ENCODE measurements at places on chromosomes 3 and 15.

DNA sequence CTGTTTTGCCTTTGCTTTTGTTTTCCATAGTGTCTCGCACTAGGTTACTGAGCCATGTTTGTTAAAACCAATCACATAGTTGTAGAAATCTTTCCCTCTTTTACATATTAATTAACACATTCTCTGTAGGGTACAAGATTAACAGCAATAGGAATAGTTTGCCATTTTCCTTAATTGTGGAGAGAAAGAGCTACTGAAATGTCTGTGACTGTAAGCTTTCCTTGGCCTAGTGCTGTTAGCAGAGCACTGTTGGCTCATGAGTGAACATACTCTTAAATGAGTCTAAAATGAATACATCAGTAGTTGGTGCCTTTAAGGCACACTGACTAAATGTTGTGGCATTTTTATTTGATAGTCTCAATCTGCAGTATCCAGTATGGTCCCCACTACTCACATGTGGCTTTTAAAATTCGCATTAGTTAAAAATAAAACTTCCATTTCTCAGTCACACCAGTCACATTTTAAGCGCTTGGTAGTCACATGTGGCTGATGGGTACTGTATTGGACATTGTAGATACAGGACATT, 28.2 kb downstream of the CHD2 start:
- no peak for DNase-seq

DNA sequence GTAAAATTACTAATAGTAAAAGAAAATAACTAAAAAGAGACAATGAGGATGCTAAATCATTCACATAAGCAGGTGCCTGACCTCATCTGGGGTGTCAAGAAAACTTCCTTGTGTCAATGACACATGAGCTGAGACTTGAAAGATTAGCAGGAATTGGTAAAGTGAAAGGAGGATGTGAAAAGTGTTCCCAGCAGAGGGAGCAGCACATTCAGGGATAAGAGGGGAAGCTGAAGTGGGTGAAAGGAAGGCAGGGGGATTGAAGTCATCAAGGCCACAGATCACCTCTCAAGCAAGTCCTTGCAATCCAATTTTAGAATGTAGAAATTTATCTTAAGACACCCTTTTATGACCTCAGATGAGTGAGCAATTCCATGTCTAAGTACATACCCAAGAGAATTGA, 60.2 kb upstream of the ACP3 start:
- DNase-seq: peak; percentile 79

- peak; percentile 54 for DNase-seq
These were observed 115.4 kb upstream of the C15orf61 start for GRCh38 chr15:67405208-67406191.

DNA sequence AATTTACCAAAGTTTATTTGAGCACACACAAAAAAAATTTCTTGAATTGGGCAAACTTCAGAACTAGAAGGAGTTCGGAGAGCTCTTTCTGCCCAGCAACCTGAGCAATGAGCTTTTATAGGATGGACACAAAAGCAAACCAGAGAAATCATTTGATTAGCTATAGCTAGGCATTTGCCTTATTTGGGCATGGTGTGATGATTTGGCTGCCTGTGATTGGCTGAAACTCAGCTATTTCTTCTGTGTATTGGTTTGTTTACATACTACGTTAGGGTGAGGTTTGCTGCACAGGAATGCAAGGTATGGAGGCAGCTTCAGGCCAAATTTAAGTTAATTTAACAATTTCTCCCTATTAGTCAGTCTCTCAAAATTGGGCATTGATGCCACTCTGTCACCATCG, 65.1 kb downstream of the NEK11 start:
- no peak for DNase-seq

- no peak for DNase-seq
These were observed 239.3 kb upstream of the UBE2E1 start for GRCh38 chr3:23566499-23566898.

DNA sequence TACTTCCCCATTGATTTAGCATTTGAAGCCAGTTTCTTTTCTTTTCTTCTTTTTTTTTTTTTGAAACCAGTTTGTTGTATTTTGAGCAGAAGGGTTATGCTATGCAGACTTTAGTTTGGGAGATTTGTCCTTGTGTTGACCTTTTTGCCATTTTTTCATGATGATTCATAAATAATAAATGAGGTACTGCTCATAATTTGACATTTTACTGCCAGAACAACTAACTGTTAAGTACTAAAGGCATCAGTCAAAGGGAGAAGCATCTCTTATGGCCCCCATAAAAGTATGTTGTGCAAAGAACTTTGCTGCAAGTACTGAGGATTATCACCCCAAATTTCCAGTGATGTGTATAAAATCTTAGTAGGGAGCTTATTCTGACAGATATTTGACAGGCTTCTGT, 1.7 kb upstream of the GPR87 start:
- peak; percentile 44 for DNase-seq

- DNase-seq: no peak
These were observed 1288.3 kb downstream of the NSUN3 start for GRCh38 chr3:95351158-95351557.

- DNase-seq: no peak
These were observed 40.3 kb downstream of the USP50 start for GRCh38 chr15:50506121-50506520.

GRCh38 chr15:85504749-85505676, 124.6 kb downstream of the AKAP13 start:
- DNase-seq: peak; percentile 85

- peak; percentile 39 for DNase-seq
These were observed 247.7 kb upstream of the CDIN1 start for GRCh38 chr15:36331531-36332275.

- DNase-seq: no peak
These were observed 6.4 kb downstream of the SUCNR1 start for GRCh38 chr3:151879679-151880415.

DNA sequence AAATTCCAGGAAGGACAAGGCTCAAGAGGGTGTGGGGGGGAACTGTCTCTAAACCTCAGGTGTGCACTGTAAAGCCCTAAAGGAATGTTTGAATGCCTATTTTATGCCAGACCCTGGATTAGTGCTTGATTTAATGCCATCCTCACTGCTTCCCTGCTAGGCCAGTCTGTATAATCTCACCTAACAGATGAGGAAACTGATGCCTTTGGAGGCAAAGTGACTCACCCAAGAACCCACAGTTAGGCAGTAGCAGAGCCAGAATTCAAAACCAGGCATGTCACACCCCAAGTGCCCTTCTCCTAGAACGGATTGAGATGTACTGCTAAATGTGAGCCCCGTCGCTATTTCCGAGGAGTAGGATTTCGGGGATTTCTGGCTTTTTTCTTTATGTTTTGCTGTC, 7.8 kb downstream of the CAMK1 start:
- DNase-seq: no peak

- peak; percentile 40 for DNase-seq
These were observed 132.7 kb downstream of the CD47 start for GRCh38 chr3:107958146-107958545.

- peak; percentile 76 for DNase-seq
These were observed 10.8 kb downstream of the EIF2AK4 start for GRCh38 chr15:39944726-39945125.

DNA sequence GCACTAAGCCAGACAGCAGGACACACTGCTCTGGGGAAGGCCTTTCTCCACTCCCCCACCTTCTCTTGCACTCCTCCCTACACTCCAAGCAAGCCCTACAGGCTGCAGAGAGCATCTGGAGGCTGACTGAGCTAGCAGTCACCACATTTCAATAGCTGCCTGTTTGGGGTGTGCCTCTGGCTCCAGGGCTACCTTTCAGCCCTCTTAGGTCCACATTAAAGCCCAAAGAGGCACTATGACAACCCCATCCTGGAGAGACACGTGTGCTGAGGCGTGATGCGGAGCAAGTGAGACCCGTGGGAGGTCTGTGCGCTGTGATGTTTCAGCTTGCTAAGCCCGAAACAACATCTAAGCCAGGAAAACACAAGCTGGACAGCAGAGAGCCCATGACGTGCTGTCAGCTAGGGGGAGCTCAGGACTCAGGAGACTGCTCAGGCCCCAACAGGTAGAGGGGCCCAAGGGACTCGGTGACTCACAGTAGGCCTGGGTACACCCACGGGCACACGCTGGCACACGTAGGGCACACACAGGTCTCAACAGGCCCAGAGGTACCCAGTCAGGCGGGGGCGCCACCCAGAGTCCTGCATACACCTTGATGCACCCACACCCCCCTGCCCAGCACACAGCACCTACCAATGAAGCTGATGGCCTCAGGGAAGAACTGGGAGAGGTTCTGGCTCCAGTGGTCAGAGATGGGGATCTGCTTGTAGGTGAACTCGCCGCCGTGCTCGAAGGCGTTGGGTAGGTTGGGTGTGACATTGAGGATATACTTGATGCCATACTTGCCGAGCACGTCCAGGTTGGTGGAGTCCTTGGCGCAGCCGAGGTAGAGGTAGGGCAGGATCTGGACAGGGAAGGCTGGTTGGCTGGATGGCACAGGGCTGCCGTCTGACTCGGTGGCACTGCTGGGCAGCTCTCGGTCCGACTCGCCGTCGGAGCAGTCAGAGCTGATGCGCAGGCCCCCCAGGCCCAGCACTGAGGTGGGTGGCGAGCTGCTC, 2.8 kb downstream of the DUSP7 start:
- peak; percentile 33 for DNase-seq

- peak; percentile 70 for DNase-seq
These were observed 479.6 kb upstream of the ALCAM start for GRCh38 chr3:104887069-104887468.

DNA sequence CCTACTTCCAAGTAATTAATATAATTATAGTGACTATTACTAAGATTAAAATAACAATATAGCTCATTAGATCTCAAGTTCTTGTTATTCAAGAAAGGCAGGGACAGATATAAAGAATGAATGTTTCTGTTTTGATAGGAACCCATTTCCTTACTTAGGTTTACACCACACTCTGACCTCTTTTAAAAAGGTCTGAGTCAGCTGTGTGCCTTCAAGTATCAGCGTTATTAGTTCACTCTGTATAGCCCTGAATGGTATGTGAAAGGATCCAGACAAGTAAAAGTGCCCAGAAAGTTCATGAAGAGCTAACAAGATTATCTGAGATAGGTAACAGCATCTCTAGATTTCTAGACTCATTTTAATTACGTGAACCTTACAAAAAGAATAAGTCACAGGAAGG, 28.9 kb downstream of the PDCD10 start:
- peak; percentile 22 for DNase-seq

- DNase-seq: peak; percentile 66
These were observed 16.9 kb downstream of the THBS1 start for GRCh38 chr15:39597751-39598185.

DNA sequence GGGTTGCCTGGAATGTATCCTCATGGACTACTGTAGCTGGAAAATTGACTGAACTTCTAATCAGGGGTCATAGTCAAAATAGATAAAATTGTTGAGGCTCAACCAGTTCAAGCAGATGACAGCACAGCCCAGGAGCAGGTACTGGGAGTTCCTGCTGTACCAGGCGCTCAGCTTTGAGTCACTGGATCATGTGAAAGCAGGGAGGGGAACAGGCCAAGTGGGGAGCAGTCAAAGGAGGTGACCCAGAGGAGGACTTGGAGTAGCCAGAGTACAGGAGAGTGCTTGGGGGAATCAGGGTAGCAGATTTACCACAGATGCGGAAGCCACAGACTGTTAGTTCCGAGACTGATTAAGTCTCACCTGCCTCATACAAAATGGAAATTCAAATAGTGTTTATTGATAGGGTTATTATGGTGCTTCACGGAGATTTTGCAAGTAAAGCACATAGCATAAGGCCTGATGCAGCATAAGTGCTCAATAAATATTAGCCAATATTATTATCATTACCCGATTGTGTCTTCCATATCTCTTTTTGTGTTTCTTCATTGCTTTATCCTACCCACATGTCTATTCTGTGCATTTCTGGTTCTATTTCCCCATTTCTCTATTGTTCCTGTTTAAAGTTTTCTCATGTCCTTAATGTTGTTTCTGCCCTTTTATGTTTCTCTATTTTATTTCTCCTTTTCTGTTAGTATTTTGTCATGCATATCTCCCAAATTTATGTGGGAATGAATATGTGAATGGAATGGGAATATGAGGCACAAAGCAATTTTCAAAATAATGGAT, 369.2 kb upstream of the MCTP2 start:
- no peak for DNase-seq

GRCh38 chr15:100112061-100112420, 229.7 kb downstream of the ADAMTS17 start:
- no peak for DNase-seq

GRCh38 chr15:76866716-76867321, 38.3 kb downstream of the SCAPER start:
- peak; percentile 65 for DNase-seq

- DNase-seq: no peak
These were observed 260.4 kb downstream of the RPLP1 start for GRCh38 chr15:69712991-69713390.

GRCh38 chr15:57195326-57195725, 181.0 kb upstream of the CGNL1 start:
- DNase-seq: no peak

DNA sequence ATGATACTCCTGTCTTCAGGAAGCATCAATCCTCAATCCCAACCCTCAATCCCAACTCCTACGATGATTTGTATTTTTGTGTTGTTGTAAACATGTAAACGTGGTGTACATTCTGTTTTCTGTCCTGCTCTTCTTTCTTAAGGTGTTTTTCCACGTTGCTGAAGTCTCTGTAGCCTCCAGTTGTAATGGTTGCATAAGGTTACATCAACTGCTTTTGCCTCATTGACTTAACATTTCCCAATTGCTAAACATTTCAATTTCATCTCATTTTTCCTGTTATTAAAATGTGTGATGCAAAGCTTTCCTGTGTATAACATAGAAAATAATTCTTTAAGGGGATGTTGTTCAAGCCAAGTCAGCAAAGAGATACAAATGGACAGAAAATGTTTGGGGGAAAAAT, 33.4 kb downstream of the HRH1 start:
- peak; percentile 50 for DNase-seq

- DNase-seq: no peak
These were observed 11.9 kb upstream of the FAH start for GRCh38 chr15:80140909-80141308.

DNA sequence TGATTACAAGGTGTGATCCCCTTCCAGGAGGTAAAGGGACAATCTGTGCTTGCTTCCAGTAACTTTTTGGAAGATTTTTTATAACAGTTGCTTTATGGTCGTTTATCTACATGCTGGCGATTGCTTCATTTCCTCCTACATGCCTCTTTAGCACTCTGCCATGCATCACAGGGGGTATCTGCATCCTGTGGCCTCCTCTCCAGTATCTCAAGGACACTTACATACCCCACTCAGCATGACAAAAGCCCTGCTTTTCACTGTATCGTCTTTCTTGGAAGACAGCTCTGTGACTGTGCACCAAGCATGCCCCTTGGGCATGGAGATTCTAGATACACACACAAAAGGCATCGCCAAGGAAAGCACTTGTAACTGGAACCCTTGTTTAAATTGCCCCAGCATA, 25.3 kb downstream of the CAPN3 start:
- no peak for DNase-seq

- no peak for DNase-seq
These were observed 125.6 kb downstream of the CADPS start for GRCh38 chr3:62749657-62750056.

GRCh38 chr3:101155825-101156224, 162.6 kb upstream of the ABI3BP start:
- peak; percentile 85 for DNase-seq

DNA sequence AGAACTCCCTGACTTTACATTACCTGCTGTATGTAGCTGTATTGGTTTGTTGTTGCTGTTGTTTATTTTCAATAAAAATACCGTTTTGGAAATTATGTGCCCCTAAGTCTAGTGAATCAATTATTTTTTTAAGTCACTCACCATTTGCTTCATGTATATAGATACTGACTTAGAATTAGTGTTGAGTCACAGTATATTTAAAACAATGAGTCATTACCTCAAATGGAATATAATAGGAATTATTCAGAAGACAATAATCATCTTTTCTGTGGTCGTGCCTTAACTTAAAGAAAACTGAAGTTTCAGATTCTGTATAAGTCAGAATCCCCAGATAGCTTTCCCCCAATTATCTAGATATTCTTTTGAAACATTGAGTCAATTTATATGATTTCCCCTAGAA, 21.0 kb upstream of the ALDH1A2 start:
- no peak for DNase-seq
